ENCODE measurements at places on chromosomes 5 and 9.
A peak's percentile ranks its signal among the peaks of the same experiment; 100 is the strongest.

DNA sequence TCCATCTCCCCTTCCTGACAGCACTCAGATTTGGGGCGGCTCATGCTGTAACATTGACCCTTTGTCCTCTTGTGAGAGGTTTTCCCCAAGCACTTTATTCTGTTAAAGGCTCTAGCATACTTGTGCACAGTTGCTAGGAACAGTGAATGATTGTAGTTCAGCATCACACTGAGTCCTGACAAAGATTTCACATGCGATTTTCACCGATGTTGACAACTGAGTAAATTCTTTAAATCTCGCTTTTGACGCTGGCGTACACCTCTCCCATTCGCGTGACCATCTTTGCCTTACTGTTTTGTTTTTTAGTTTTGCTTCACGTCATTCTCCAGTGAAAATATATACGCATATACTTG lies 780 bp downstream of the CDC37L1 start:
- no peak for DNase-seq

DNA sequence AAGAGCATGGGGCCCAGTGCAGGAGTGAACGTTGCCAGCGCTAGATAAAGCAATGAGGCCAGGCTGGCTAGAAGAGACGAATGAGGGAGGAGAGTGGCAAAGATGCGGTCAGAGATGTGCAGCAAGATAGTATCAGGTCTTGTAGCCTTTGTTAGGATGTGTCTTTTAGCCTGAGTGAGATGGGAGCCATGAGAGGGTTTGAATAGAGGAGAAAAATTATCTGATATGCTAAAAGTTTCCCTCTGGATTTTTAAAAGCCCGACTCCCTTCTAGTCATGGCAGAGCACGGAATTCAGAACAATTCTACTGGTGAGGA lies 12.2 kb downstream of the DUSP1 start:
- no peak for DNase-seq

GRCh38 chr9:109251080-109251775 lies 69.6 kb downstream of the EPB41L4B start:
- no peak for DNase-seq

DNA sequence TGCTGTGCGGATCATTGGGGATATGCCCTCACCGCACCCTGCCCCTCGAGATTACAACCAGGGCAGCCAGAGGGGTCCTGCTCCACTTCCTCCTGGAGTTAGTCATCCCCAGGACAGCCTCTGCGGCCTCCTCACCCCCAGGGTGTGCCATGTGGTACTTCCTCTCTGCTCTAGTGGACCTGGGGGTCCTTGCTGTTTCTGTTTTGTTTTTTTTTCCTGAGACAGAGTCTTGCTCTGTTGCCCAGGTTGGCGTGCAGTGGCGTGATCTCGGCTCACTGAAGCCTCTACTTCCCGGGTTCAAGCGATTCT lies 5.2 kb upstream of the FCN1 start:
- no peak for DNase-seq

- peak; percentile 4 for DNase-seq
Observed at GRCh38 chr5:37197340-37198050, 51.7 kb downstream of the CPLANE1 start.

- no peak for DNase-seq
Observed at GRCh38 chr5:75992753-75993152, 90.4 kb upstream of the SV2C start.

DNA sequence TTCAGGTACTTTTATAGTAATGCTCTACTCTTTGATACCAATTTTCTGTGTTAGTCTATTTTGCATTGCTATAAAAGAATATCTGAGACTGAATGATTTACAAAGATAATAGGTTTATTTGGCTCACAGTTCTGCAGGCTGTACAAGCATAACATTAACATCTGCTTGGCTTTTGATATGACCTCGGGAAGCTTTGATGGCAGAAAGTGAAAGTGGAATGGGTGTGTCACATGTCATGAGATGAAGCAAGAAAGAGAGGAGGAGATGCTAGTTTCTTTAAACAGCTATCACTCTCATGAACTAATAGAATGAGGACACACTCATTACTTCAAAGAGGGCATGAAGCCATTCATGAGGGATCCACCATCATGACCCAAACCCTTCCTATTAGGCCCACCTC lies 270.9 kb upstream of the IL12B start:
- no peak for DNase-seq

GRCh38 chr5:108878756-108879155 lies 131.1 kb downstream of the FER start:
- no peak for DNase-seq

DNA sequence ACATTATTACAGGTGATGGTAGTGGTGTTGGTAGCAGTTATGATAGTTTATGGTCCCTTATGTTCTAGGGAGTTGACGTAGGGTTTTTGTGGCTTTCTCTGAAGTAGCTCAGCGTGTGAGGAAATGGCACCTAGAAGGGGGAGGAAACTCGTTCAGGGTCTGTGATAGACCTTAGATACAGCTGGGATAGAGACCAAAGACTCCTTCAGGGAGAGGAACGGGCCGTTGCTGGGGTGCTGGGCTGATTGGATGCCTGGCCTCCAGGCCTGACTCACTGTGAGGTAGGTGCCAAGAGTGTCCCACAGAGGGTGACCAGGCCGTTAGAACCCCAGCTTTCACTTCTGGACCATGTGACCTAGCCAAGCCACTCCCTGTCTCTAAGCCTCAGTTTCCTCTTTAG lies 96.6 kb downstream of the DAB2IP start:
- DNase-seq, result no peak

DNA sequence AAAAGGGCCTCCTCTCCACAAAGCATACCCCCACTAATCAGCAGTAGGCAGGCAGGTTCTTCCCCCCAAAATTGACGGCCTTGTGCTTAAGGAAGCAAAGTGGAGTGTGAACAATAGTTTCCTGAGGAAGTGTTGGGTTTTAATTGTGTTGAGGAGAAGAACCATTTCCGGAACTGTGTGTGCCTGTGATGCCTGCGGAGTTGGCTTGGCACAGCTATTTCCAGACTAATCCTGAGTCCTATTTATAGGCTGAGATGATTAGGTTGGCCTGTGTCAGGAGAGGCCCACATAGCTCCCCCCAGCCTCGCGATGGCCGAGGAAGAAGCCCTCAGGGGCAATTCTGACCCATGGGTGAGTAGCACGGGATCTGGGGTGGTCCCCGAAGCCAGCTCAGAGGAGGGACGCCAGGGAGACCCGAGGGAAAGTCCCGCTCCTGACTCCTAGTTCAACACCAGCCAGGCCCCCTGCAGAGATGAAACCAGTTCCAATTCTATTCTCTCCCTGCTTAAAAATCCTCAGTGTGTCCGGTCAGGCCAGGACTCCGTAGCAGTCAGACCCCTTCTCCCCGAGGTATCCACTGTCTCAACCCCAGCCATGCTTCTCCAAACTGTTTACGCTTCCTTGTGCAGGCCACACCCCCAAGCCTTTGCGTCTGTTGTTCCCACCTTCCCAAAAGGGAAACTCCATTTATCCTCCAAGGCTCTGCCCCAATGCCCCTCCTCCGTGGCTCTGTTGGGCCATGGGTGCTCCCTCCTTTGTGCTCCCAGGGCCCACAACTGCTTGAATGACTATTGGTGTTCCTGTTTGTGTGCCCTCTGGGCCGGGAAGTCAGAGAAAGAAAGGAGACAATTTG lies 18.1 kb downstream of the GSN start:
- no peak for DNase-seq

GRCh38 chr5:147822686-147823491 lies 8.6 kb downstream of the SPINK1 start:
- DNase-seq, result peak; percentile 35

GRCh38 chr5:1651971-1652872 lies 128.5 kb upstream of the LPCAT1 start:
- DNase-seq, result no peak

DNA sequence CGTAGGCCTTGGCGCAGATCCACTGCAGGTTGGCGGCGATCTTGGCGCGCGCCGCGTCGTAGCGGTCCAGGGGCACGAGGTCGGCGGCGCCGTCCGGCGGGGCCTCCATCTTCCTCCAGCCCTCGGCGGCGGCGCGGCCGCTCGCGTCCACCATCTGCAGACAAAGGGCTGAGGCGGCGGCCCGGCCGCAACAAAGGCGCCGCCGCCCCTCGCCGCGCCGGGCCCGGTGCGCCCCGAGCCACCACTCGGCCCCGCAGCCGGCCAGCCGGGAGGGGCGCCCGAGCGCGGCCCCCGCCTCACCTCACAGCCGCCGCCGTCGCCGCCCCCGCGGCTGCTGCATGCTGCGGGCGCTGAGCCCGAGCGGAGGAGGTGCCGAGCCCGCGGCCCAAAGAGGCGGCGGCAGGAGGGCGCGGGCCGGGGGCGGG lies 328 bp downstream of the CAMSAP1 start:
- no peak for DNase-seq

DNA sequence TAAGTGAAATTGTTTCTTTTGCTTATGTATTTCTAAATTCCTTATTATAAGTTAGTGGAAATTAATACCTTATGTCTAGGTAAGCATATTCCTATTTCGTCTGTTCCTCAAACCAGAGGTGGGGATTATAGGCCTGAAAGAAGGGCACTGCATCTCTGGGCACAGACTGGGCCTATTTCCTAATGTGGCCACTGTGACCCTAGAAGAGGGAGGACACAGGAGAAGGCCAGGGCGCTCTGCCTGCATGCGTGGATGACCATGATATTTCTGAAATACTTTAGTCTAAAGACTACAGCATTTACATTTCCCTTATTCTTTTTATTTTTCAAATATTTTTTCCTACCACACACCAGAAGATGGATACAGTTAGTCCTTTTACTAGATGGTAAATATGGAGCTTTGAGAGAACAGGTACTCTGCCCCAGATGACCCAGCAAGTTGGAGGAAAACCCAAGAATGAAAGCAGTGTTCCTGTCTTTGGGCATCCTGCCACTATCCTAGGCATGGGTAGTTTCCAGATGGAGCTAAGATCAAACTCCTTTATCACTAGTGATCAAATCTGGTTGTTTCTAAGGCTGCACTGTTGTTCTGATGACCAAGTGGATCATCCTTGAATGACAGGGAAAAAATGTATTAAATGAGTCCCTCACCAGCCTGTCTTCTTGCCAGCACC lies 27.8 kb downstream of the RUSC2 start:
- DNase-seq, result no peak

DNA sequence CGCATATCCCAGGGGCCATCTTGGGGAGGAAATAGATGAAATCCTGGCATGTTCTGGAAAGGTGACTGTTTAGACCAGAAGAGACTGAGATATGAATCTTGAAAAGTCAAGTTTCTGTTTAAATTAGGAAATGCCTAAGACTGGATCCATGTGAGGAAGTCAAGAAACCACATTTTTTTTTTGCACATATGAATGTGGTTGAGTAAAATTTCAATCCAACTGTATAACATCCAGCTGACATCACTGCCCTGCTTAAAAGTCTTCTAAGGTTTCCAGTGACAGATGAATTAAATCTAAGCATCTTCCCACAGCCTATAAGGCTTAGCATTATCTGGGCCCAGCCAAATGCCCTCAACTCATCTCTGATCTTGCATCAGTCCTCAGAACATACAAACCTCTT lies 47.7 kb upstream of the TCERG1 start:
- DNase-seq, result no peak

DNA sequence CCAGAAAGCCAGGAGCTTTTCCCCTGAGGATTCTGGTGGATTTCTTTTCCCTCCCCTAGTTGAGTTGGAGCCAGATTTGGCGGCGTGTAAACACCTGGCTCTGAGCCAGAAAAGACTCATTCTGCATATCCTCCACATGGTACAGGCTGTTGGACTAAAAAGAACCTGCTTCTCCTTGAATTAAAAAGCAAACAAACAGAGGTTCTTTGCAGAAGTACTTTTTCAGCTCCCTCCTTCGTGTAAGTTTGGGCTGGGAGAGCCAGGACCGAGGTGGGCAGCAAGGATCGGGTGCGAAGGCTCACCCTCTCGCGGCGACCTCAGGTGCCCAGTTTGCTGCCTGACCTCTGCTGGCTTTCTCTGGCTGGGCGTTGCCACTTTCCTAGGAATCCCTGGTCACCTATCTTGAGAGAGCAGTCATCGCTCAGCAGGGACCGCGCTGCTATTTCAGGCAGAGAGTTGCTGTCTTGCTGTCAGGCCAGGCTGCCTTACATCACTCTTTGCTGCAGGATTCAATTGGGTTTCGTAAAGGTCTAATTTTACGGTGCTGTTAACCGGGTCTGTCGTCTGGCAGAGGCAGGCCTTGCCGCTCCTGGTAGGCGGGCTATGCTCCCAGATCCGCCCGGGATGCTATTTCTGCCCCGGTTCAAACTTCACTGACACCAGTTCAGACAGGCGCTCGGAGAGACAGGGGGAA lies 3.2 kb downstream of the PAPPA start:
- no peak for DNase-seq

DNA sequence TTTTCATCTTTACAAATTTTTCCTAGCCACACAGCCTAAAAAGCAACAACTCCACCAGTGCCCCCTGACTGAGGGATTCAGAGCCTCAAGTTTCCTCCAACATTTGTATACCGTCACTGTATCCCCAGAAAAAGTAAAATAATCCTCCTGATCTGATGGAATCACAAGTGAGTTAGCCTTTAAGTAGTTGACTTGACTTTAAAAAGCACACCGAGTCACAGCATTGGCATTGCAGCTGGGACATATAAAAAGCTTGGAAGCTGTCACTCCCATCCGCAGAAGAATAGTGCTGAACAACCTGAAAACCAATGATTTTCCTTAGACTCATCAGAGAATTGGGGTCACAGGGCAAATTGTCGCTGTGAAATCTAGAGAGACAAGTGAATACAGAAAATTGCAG lies 41.6 kb upstream of the FBN2 start:
- no peak for DNase-seq

GRCh38 chr9:137064027-137064879 lies 6.1 kb downstream of the SAPCD2 start:
- DNase-seq, result peak; percentile 69

DNA sequence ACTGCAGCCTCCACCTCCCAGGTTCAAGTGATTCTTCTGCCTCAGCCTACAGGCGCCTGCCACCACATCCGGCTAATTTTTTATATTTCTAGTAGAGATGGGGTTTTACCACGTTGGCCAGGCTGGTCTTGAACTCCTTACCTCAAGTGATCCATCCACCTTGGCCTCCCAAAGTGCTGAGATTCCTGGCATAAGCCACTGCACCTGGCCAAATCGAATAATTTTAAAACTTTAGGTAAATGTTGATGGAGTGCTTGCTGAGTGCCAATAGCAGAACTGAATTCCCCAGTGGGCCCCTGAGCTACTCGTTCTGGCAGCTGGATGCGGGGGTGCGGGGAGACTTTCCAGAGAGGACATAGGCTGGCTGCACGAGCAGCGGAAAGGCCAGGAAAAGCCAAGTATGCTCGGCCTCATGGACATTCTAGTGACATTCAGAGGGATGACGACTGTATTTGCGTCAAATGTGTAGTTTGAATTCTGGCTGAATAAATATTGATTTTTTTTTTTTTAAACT lies 16.8 kb downstream of the TRAF2 start:
- DNase-seq, result no peak

- DNase-seq, result no peak
Observed at GRCh38 chr5:14775857-14776256, 95.7 kb downstream of the ANKH start.

Data from stimulated activated CD4-positive, alpha-beta T cell treated with anti-CD3 and anti-CD28 coated beads, Interleukin-4, amount 100 ng/mL, for 24 hours (primary cell).